HTR-8/SVneo (cell line): ENCODE measurements at places on chromosomes 3 and 15.

GRCh38 chr3:124992041-124992440, 57.5 kb upstream of the MUC13 start:
- DNase-seq = no peak

GRCh38 chr3:32325927-32326326, 65.7 kb upstream of the CMTM7 start:
- no peak for DNase-seq

DNA sequence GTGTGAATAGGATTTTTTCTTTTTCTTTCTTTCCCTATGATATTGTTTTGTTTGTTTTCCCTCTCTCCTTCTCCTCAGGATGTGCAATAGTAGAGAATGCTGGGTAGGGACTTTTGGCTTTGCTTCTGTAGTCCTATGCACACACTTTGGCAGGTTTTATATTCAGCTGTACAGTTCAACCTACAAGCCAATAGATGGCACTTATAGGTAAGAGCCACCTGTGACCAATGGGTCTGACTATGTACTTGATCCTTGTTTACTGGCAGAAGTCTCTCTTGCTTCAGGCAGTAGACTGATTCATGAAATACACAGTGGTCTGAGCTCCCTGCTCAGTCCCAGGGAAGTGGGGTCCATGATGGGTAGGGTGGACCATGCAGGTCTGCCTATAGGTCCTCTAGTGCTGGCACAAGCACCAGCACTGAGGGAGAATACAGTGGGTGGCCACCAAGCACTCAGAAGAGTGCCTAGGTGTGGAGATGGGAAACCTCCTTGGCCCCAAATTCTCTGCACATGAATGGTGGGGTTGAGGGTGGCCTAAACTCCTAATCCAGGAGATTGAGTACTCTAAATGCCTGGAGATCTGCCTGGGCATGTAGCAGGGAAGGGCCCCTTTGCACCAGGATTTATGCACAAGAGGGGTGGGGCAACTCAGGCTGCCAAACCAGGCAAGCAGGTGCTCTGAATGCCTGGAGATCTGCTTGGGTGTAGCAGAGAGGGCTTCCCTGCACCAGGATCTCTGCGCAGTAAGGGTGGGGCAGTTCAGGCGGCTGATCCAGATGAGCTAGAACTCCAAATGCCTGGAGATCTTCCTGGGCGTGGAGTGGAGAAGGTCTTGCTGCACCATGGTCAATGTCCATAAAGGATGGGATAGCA, 176.1 kb downstream of the DOCK3 start:
- DNase-seq = no peak

GRCh38 chr3:18393906-18394305, 31.2 kb downstream of the SATB1 start:
- no peak for DNase-seq

GRCh38 chr3:179933080-179933479, 103.7 kb downstream of the PEX5L start:
- no peak for DNase-seq

GRCh38 chr3:150079029-150079739, 108.5 kb upstream of the PFN2 start:
- peak; percentile 57 for DNase-seq

- no peak for DNase-seq
These were observed 78.4 kb downstream of the MME start for GRCh38 chr3:155158346-155159037.

DNA sequence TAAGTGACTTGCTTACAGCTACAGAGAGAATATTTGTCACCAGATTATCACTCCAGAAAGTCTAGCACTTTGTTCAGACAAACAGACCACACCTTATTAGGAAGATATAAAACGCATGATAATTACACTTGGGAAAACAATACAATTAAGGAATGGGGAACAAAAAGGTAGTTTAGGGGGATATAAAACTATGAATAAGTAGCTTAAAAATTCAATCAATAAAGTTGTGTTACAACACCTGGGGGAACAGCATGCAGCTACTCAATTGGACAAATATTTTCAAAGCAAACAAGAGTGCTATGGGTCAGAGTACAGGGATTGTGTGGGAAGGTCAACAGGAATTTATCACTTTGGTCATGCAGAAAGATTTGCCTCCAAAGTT, 15.1 kb downstream of the CLDN1 start:
- no peak for DNase-seq

DNA sequence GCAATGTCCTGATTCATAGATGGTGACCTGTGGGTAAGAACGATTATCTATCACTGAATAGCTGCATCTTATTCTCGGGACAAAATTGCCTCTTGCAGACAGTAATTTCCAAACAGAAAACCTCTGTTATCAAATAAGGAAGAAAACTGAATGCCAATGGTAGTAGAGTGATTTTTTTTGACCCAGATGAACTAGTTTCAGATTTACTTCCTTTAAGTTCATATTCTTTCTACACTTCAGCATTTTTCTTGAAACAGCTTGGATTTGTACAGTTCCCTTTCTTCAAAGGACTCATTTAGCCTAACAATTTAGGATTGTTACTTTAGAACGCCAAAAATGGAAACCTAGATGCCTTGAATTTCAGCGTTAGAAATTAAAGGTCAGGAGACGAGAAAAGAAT, 14.6 kb downstream of the ETV5 start:
- no peak for DNase-seq

GRCh38 chr15:49752517-49752916, 131.7 kb downstream of the DTWD1 start:
- DNase-seq = no peak

- no peak for DNase-seq
These were observed 1.3 kb downstream of the ARHGEF26 start for GRCh38 chr3:154122552-154122911.

DNA sequence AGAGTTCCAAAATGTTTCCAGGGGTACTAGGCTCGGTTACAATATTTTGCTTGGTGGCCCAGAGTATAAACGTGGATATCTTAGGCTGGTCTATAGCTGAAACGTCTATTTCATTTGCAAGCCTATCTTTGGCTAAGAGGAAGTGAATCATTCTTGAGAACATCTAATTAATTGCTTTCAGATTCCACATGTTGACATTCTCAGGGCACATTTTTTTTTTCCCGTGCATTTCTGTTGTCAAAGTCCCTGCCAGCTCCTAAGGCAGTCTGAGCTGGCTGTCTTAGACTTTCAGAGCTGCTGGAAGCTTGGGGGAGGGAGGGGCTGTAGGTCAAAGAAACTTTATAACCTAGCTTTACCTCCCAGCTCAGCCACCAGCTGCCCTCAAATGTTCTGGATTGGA, 23.2 kb upstream of the LAMP3 start:
- peak; percentile 45 for DNase-seq

GRCh38 chr15:85276508-85276907, 103.9 kb upstream of the AKAP13 start:
- DNase-seq = no peak

- DNase-seq = no peak
These were observed 128.3 kb upstream of the CADM2 start for GRCh38 chr3:84830476-84830875.

DNA sequence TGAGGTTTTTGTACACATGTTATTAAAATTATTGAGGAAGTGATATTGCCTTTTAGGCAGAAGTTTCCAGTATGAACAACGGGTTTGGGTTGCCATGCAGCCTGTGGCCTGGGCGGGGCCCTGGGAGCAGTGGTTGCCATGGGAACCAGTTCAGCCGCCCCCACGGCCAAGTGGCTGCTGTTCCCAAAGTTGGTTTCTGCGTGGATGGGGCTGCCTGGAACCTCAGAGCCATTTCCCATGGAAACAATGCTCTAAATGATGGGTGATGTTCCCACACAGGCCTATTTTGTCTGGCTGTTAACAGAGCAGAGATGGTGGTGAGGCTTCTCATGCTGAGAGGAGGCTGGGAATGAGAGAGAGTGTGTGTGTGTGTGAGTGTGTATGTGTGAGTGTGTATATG, 19.5 kb downstream of the MRAS start:
- DNase-seq = no peak

GRCh38 chr3:4564928-4565586, 71.9 kb downstream of the ITPR1 start:
- no peak for DNase-seq

DNA sequence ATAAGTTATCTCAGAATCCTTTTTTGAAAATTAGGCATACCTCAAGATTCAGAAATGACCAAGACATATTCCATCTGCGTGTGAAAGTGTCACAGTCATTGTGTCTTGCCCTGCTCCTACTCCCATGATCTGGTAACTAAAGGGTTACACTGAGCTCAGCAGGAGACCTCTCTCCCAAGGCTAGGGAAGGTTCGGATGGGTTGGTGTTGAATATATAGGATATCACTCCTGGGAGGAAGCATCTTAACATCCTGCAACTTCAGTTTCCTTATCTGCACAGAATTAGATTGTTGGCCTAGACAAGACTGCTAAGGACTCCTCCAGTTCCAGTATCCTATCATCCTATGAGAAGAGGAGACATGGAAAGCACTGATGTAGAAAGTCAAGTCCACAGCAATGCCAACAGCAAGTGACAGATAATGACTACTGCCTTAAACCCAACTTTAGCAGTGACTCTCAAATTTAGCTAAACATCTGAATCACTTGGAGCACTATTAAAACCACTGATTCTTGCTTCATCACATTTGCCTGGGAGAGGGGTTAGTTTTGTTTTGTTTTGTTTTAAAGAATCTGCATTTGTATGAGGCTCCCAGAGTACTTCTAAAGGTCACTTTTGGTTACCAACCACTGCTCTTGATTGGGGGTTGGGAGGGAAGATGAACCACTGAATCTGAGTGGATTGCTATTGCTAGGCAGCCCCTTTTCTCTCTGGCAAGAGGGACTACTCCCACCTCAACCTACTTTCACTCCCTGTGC, 9.7 kb downstream of the ADAMTS9 start:
- no peak for DNase-seq

GRCh38 chr15:26971271-26972018, 464 bp downstream of the GABRG3 start:
- no peak for DNase-seq

DNA sequence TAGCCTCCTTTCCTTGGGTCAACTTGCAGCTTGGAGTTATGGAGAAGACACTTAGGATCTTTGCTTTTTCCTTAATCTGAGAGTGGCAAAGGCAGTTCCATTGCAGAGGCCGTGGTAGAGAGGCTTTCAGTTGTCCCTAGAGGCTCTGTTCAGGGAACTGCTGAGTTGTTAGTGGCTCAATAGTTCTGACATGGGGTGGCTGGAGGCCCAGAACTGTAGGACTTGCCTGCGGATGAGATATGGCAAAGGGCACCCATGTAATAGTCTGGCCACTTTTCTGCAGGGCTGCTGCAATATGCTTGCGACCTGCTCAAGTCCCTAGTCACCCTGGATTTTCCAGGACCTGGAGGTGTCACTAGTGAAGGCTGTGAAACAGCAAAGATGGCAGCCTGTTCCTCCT, 99.9 kb downstream of the CLDN1 start:
- DNase-seq = no peak

DNA sequence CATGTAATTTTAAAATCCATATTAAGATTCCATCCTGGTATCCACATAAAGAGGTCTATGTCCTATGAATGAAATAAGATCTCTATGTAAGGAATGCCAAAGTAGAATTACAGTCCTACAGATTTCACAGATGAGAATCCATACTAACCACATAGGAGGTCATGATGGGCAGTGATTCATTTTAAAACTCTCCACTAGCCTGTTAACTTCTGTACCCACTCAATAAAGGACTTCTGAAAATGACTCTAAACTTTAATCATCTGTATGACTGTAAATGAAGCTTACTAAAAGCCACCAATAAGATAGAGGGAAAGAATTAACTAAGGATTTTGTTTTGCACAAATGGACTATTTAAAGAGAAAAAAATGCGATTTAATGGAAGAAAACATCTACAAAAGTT, 28.7 kb downstream of the MORC1 start:
- no peak for DNase-seq

DNA sequence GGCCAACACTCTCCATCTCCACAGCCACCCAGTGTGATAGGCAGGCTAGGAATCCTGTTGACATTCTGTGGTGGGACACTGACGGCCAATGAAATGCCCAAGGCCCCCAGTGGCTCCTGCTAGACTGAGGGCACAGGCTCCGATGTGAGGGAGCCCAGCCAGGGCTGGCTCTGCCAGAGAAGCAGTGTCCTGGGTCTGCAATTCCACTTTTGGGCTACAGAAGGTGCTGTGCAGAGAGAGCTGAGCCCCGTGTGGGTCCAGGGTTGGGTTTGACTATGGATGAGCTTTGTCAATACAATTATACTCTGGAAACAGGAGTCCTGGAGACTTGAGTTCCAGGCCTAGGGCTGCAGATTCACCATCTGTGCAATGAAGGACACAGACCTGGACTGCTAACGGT, 55.7 kb upstream of the TMEM115 start:
- no peak for DNase-seq

- DNase-seq = no peak
These were observed 14.0 kb upstream of the COPG1 start for GRCh38 chr3:129235344-129235917.

DNA sequence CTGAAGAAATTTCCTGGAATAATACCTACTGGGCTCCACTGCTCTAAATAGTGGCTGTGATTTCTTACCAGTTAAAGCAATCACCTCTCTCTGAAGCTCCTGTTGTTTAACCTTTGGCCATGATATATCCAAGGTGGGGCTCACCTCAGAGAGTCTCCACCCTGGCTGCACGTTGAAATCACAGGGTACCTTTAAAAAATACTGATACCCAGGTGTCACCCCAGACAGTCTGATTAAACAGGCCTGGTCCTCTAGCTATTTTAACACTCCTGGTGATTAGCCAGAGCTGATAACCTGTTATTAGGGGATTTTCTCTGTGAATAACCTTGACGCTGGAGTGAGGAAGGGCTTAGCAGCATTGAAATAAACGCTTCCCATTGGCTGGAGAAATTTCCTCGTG, 22.3 kb upstream of the ZBTB38 start:
- no peak for DNase-seq

GRCh38 chr3:126358038-126358815, 1.0 kb upstream of the KLF15 start:
- DNase-seq = no peak

- DNase-seq = no peak
These were observed 8.8 kb downstream of the BCL6 start for GRCh38 chr3:187736418-187736871.

GRCh38 chr15:22262613-22263020, 182.3 kb downstream of the OR4M2 start:
- DNase-seq = no peak

- no peak for DNase-seq
These were observed 50.6 kb downstream of the TBL1XR1 start for GRCh38 chr3:177146646-177147045.

- DNase-seq = no peak
These were observed 31.9 kb upstream of the SPRED1 start for GRCh38 chr15:38220606-38221273.

- no peak for DNase-seq
These were observed 8.7 kb downstream of the PCSK6 start for GRCh38 chr15:101480613-101481380.

DNA sequence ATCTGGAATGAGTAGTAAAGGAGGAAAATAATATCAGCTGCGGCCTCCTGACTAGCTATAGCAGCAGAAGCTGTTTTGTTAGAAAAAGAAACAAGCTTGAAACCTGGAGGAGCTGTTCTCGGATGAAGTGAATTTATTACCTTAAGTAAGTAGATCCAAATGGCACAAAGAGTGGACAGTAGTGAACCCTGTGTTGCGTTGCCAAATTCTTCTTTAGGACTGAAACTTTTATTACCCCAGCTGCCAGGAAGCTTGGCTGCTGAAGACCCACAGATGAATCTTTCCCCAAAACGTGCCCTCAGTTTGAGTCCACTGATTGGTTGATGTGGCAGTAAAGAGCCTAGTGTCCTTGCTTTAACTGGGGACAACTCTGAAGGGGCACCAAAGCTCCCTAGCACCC, 366.8 kb upstream of the GBE1 start:
- DNase-seq = no peak
